HTR-8/SVneo (cell line): ENCODE measurements at places on chromosomes 3 and 15.

- DNase-seq = no peak
Observed at GRCh38 chr3:184389935-184390528, 10.2 kb downstream of the CHRD start.

- no peak for DNase-seq
Observed at GRCh38 chr3:38723569-38724391, 74.3 kb upstream of the SCN5A start.

- DNase-seq = no peak
Observed at GRCh38 chr3:9732080-9732739, 675 bp downstream of the BRPF1 start.

- DNase-seq = no peak
Observed at GRCh38 chr3:9864200-9864927, 15.7 kb downstream of the CIDEC start.

- DNase-seq = no peak
Observed at GRCh38 chr15:53328341-53328740, 431.1 kb downstream of the WDR72 start.

GRCh38 chr3:100069472-100069871, 44.8 kb downstream of the FILIP1L start:
- no peak for DNase-seq
